ENCODE measurements at places on chromosomes 11 and 22. TPM values are rescaled to one million over a fixed set of nuclear protein-coding genes. Genes with fewer than 3 reads are reported as not detected.

Gene APOBEC3H
- not detected for total RNA-seq

Gene MRGPRF
- 6.5 TPM for total RNA-seq

Gene STARD10
- total RNA-seq, result 19.3 TPM

Gene TYMP
- total RNA-seq, result 0.55 TPM

Gene OR2D3
- total RNA-seq, result not detected

Gene NXPE2
- not detected for total RNA-seq

Gene C11orf97
- not detected for total RNA-seq

Gene PRRG4
- total RNA-seq, result 0.44 TPM

Gene SSRP1
- 173 TPM for total RNA-seq

Gene ADAMTS8
- total RNA-seq, result 1.6 TPM

GRCh38 chr11:113587308-113587739 is 112.1 kb upstream of the DRD2 start:
- DNase-seq, result no peak

GRCh38 chr11:36500315-36500721 is 9.8 kb downstream of the TRAF6 start:
- DNase-seq, result no peak

- DNase-seq, result no peak
Observed at GRCh38 chr11:78298291-78298771, 109.6 kb downstream of the USP35 start.

DNA sequence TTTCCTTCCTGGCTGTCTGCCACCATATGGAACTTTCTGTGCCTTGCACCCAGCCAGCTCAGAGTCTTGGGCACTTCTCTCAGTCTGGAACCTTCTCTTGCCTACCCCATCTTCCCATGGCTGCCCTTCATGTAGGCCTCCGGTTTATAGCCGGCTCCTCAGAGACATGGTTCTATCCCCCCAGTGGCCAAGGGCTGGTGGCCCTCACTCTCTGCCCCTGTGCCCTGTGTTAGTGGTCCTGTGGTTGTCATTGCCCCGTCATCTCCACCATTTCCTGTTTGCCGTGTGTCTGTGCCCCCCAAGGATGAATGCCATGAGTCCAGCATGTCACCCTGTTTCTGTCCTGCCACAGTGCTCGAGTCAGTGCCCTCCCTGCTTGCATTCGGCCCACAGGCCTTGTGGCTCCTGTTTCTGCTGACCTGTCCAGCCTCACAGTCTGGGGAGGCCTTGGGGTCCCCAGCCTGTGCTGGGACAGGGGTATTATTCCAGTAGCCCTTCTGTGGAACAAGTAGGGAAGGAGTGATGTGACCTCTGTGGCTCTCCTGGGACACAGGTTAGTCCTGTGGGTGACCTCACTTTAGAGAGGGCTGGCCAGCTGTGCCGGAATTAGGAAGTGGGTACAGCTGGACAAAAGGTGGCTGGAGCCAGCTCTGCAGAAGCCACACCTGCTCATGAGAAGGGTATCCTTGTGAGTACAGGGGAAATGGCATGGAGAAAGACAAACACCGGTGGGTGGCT is 30.7 kb downstream of the ST3GAL4 start:
- no peak for DNase-seq

DNA sequence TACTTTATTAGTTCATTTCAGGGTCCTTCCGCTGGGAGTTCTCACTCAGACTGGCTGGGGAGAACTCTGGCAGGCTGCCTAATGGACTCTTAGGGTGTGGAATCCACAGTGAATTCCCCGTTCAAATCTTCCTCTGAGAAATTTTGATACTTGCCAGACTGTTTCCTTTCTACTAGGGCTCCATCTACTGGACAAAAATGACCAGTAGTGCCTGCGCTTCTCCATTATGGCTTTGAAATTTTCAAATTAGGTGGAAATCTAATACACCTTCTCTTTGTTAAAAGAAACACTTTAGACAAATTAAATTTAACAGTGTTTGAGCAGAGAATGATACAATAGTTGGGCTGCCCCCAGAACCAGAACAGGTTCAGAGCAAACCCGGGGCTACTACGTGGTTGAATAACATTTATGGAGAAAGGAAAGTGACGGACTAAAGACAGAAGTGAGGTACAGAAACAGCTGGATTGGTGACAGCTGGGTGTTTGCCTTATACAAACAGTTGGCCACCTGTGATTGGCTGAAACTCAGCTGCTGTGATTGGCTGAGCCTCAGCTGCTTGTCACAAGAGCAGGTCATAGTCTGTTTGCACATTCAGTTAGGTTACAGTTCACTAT is 52.9 kb upstream of the FDX1 start:
- DNase-seq, result peak; percentile 47

DNA sequence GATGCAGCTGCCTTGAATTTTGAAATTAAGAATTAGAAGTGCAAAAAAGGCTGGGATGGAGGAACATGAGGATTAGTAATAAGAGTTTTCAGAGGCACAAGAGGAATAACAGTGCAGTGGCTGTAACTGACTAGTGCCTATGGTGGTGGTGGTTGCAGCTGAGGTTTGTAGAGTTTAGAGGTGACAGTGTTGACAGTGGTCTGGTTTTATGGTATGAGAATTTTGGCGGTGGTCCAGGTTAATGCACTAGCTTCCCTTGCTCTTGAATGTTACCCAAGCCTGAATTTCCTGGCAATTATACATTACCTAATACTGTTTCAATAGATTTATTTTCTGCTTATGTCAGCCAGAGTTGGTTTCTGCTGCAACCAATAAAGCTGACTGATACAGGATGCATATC is 112.8 kb upstream of the C11orf87 start:
- DNase-seq, result no peak

DNA sequence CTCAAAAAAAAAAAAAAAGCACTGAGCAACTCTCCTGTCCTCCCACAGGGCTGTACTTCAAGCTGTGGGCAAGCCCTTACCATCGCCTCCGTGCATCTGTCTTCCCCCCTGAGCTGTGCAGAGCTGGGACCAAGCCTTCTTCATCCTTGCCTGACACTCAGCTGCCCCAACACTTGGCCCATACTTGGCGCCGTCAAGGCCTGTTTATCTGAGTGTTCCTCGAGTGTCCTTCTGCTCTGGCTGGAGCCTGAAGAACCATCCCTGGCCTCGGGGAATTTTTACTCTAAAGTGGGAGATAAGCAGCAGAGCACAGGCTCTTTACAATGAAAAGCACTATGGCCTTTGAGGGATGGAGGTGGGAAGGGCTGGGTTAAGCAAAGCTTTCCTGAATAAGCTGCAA is 1.6 kb upstream of the TIRAP start:
- no peak for DNase-seq

DNA sequence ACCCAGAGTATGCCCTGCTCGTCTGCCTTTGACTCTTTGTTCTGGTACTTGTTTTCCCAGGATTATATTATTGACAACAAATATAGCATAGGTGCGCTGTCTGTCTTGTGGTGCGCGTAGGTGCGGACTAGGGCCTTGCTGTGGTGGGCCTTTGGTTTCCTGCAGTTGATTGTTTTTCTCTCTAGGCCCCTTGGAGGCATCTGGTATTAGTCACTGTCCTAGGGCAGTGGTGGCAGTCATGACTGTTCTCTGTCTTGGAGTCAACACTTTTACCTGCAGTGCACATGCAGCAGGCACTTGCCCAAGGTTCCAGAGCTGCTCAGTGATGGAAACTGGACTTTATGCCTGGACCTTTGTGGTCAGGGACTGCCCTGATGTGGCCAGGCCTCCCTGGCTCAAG is 18.6 kb downstream of the PPP6R2 start:
- no peak for DNase-seq

GRCh38 chr22:33049119-33049729 is 9.0 kb downstream of the SYN3 start:
- peak; percentile 62 for DNase-seq

GRCh38 chr11:8988329-8989234 is 15.2 kb downstream of the NRIP3 start:
- DNase-seq, result no peak

DNA sequence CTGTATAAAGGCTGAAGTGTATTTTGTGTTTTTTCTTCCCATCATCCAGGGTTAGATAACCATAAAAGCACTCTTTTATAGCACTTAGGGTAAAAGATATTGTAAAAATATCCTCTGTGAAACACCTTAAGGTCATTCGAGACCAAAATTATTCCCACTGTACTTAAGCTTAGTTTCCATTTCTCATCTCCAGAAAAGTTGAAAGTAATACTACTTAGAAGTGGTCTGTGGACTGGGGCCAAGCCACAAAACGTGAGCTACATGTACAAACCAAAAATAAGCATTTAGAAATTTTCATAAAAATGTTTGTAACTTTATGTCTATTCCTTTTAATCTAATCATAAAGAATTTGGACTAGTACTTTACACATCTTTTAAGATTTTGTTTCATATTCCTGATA is 142.0 kb upstream of the NTM start:
- no peak for DNase-seq

GRCh38 chr11:88886796-88887195 is 179.0 kb downstream of the GRM5 start:
- peak; percentile 0 for DNase-seq

DNA sequence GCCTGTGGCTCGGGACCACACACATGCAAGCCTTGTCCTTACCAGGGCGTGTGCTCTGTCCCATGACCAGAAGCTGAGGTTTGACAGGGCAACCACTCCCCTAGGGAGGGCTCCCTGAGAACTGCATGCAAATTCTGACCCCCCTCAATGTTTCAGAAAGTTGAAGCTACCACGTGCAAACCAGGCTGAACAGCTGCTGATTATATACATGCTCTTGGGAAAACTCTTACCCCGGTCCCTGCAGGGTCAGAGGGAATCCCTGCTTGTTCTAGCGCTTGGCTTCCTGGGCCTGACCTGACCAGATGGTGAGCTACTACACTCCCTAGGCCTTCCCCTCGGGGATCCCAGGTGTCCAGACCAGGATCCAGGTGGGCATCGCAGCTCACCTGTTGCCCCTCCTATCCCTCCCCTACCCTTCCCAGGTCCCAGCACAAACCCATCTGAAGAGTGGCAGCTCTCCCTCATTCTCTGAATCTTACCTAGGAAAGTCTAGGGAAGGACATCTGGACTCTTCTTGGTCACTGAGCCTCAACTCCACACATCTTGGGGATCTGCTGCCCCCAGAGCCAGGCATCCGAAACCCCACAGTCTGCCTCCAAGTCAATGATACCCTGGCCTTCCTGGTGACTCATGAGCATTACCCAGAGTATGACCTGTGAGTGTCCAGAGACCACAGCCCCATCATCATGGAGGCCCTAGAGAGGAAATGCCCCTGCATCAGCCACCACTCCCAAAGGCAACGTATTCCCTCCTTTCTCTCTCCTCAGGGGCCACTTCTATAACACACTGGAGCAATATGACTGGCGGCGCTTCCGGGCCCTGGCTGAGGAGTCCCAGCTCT is 61.5 kb downstream of the BTG4 start:
- DNase-seq, result no peak

Measured in H7 (cell line).